ENCODE measurements at places on chromosomes 13 and 19.

GRCh38 chr13:68846663-68847062 lies 1261.0 kb upstream of the ATXN8OS start:
- DNase-seq = no peak

- no peak for DNase-seq
Observed at GRCh38 chr13:42574011-42574410, at the start of gene TNFSF11. Gene TNFSF11 (plus strand): TSS chr13:42574152. CDS start chr13:42574304, 152 bp downstream.

- DNase-seq = no peak
Observed at GRCh38 chr13:28204690-28205443, 66.5 kb downstream of the PAN3 start.

DNA sequence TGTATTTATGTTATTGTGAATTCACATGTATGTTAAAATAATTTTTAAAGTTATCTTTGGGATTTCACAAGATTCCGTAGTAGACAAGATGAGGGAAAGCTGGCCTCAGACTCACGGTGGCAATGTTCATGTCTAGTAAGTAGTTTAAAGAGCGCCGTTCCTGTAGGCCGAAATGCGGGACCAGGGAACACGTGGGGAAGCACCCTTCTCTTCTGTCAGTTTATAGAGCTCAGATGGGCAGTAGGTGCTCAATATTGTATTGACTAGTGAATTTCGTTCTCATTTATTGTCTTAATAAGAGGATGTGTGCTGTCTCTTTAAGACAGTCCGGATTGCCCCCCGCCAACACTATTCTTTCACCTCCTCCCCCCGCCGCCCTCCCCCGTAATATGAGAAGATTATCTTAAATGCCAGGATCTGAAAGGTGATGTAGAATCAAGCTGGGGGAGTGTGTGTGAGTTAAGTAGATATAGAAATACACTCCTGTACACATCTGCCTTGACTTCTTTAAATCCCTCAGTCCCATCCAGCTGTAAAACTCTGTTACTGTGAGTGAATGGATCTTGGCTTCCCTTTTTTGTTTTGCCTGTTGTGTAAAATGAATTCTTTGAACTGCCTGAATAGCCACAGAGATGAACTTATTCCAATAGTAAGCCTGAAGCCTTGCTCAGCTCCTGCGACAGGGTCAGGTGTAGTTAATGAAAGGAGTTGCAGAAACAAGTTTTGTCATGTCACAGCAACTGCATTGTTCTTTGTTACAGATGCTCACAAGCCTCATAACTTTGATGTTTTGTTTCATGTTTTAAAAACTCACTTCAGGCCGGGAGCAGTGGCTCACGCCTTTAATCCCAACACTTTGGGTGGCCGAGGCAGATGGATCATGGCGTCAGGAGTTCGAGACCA lies 1.3 kb downstream of the LAMP1 start:
- no peak for DNase-seq

DNA sequence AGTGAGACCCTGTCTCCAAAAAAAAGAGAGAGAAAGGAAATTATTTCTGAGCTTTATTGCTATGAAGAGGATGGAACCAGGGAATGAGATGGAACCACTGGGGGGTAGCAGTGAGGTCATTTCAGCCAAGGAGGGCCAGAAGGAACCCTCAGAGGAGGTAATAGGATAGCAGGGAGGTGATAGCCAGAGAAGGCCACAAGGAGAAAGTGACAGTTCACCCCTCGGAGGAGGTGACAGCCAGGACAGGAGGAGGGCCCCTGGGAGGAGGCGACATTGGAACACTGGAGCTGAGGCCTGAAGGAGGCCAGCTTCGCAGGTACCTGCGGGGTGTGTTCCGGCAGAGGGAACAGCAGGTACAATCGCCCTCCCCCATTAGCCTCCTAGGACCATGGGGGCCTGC lies 675 bp upstream of the PGPEP1 start:
- no peak for DNase-seq

- DNase-seq = no peak
Observed at GRCh38 chr13:110418944-110419343, 111.9 kb downstream of the COL4A2 start.

GRCh38 chr13:113888701-113889330 lies 24.9 kb upstream of the GAS6 start:
- no peak for DNase-seq

- peak; percentile 44 for DNase-seq
Observed at GRCh38 chr19:6048348-6048747, 62.0 kb downstream of the RFX2 start.

GRCh38 chr13:80217614-80218456 lies 123.1 kb downstream of the SPRY2 start:
- DNase-seq = no peak

GRCh38 chr13:33761740-33762139 lies 56.2 kb upstream of the RFC3 start:
- no peak for DNase-seq

DNA sequence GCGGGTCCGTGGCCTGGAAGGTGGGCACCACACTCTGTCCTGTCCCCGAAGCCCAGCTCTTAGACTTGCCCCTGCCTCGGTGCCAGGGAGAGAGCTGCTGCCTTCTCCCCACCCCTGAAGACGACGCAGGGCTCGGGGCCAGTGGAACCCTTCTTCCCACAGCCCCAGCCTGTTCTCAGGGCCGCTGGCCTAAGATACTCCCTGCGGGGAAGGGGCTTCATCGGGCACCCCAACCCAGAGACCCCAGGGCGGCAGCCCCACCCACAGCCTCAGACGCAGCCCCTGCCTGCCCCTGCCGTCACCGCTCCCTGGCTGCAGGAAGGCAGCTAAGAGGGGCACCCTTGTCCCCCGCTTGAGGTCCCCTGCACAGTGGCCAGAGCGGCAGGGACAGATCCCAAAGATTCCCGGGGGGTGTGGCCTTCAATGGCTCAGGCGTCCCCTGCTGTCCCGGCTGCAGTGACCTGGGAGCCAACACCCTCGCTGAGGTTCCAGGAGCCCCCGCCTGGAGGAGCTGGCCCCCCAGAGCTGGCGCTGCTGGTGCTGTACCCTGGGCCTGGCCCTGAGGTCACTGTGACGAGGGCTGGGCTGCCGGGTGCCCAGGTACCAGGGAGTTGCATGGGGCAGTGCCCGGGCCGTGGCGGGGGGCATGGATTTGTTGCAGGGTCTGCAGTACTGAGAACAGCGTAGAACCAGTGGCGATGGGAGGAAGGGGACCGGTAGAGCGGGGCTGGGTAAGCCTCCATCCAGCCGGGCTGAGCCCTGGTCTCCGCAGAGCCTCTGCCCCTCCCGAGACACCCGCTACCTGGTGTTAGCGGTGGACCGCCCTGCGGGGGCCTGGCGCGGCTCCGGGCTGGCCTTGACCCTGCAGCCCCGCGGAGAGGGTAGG lies 1.0 kb downstream of the AMH start:
- DNase-seq = no peak

DNA sequence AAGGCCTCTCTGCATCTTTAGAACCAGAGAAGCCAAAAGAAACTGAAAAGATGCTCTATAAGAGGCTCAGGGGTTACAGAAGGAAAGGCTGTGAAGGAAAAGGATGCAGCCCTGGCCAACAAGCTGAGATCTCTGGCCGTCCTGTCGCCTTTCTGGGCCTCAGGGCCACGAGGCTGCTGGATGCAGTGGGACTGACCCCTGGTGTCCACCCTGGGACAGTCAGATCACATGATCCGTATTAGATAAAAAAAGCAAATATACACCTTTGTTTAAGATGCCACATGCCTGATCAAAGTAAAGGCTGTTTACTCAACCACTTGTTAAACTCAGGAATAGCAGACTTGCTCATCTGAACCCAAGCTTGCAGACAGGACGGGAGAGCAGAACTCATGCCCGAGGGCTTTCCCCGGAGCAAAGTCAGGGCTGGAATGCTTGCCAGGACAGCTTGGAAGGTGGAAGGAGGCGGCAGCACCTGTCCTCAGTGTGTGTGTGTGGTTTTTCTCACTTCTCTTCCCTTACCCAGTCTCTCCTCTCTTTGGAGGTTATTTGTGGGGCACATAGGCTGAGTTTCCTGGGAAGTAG lies 206.5 kb upstream of the TSHZ3 start:
- no peak for DNase-seq

DNA sequence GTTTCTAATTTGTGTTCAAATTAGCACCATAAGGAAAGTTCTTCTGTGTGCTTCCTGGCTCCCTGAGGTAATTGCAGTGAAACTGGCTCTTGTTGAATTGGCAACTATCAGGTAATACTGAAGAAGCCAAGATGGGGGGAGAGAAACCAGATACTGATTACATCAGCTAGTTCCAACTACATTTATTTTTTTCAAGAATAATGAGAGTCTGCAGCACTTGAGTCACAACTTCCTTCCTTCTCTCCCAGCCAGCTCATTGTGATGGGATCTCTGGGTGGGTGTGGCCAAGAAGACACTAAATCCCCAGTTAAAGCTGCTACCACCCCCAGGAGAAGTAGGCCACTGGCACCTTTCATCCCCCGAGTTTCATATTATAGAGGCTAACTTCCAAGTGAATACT lies 100.7 kb upstream of the RXFP2 start:
- no peak for DNase-seq

- DNase-seq = no peak
Observed at GRCh38 chr13:81207636-81208035, 866.7 kb upstream of the SPRY2 start.

GRCh38 chr13:45623516-45624090 lies 8.1 kb upstream of the ERICH6B start:
- DNase-seq = no peak

- DNase-seq = no peak
Observed at GRCh38 chr13:90414691-90415596, 932.5 kb upstream of the MIR17HG start.

- DNase-seq = no peak
Observed at GRCh38 chr19:9966448-9966847, 30.1 kb upstream of the OLFM2 start.

- no peak for DNase-seq
Observed at GRCh38 chr13:31843044-31843443, 103.7 kb downstream of the RXFP2 start.

GRCh38 chr13:45055902-45056648 lies 64.2 kb upstream of the GTF2F2 start:
- no peak for DNase-seq

DNA sequence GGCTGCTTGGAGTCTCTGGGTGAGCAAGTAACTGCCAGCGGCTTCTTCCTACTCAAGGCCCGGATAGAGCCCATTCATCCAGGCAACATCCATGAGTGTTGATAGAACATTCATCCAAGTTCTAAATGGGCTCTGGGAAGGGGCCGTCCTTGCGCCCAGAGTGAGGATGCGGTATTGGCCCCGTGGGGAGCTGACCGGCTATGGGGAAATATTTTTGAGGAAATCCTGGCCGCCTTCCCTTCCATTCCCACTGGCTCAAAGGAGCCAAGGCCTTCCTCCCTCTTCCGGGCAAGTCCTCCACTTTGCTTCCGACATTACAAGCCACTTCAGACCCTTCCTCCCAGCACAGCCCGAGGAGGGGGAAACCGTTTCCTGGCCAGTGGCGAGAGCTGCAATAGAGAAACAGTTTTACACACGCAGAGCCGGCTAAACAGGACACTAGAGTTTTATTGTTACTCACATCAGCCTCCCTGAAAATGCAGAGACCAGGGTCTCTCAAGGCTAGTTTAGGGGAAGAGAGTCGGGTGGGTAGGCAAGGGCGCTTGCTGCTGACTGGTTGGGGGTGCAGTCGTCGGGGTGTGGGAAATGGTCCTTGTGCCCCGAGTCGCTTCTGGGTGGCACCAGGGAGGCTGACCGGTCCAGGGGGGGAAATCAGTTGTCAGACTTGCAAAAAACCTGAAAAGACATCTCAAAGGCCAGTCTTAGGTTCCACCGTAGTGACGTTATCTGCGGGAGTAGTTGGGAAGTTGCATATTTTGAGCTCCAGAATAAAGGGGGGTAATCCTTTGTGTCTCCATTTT lies 37.5 kb downstream of the C13orf46 start:
- no peak for DNase-seq

DNA sequence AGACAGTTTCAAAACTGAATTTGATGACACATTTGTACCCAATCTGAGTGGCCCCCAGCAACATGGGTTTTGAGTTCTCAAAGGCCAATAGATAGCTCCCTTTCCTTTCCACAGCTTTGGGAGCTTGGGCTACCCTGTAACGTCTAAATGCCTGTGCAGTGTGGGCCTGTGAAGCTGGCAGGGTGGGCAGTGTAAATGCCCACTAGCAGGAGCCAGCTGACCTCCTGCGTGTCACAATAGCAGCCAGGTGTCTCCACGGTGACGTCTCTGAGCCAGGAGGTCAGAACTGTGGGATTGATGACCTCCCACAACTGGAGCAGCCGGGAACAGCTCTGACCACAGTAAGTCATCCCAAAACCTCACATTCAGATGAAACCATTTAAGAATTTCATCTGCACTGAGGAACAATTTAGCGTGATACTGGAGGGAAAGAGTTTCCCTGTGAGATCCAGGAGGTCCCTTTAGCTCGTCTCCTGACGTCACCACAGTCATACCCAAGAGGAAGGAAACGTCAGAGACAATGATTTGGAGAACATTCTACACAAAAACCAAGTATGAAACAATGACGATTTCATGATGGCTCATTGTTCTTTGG lies at the start of gene IPO5:
TSS of gene IPO5 (plus strand) at position 300 of the 595 bp plus-strand sequence. CDS start 23,022 bp downstream, outside the sequence.
- no peak for DNase-seq

DNA sequence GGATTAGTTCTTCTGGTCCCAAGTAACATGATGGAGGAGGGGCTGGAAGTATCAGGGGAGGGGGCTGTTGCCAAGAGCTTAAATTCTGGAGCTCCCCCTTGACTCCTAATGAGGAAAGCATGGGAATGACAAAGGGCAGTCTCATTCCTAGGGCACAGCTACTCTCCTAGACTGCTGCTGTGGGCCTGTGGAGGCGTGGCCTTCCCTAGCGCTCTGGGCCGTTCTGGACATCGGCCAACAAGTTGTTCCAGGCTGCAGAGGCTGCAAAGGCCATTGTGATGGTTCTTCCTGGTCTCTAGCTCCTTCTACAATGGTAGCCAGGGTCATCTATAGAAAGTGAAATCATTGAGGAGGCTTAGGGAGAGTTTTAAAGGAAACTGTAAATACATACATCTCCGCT lies 916.6 kb downstream of the DIAPH3 start:
- no peak for DNase-seq

DNA sequence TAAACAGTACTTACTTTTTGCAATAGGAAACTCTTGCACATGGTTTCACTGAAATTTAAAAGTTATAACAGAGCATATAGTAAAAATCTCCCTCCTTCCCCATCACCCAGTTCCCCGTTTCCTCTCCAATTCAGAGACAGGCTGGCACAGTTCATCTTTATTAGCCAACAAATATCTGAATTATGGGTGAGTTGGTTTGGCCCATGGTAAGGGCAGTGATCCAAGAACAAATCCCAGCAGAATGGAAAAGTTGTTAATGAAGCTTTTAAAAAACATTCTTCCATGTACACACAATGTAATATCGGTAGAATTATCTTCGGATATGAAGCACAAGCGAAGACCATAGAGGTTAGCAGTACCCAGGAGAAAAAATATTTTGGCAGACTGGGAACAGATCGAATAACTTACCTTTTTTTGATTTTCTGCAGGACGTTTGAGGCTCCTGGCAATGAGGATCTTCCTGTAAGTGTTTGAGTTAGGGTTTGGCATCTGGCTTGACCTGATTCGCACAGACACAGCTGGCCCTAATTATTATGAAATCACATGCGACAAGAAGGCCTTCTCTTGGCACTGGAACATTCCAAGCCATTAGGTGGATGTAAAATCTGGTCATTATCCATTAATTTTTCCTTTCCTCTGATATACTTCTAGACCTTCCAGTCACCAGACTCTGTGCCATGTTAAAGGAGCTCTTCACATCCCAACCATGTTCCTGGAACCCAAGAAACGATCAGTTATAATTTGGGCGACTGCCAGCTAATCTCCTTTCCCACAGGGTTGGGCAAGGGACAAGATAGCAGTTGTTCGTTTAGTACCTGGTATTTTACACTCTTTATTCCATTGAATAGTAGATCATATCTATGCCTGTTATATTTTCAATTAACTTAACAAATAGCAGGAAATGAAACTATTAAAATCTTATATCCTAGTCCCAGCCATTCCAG lies 139.4 kb upstream of the TSC22D1 start:
- DNase-seq = no peak

Data from stimulated activated effector memory CD8-positive, alpha-beta T cell treated with anti-CD3 and anti-CD28 coated beads, Interleukin-12 subunit alpha, Interleukin-12 subunit beta, amount 100 ng/mL, for 72 hours (primary cell).